ENCODE measurements at places on chromosomes 4 and X.

DNA sequence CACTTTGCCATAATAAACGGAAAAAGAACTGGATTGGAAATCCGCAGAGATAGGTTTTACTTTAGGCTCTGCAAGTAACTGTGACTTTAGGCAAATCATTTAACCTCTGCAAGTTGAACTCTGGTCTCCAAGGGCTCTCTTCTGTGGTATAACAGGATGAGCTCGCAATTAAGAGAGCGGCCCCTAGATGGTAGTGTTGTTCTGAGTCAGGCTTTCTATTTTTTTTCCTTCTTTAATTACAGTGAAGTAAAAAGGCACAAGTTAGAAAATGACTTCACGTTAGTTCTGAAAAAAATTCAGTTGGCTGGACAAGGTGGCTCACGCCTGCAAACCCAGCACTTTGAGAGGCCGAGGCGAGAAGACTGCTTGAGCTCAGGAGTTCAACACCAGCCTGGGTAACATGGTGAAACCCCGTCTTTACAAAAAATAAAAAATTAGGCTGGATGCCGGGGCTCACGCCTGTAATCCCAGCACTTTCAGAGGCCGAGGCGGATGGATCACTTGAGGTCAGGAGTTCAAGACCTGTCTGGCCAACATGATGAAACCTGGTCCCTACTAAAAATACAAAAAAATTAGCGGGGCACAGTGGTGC is 18.0 kb downstream of the RPS3A start:
- peak; percentile 63 for DNase-seq

GRCh38 chr4:73508651-73509050 is 27.1 kb downstream of the AFM start:
- DNase-seq: no peak

DNA sequence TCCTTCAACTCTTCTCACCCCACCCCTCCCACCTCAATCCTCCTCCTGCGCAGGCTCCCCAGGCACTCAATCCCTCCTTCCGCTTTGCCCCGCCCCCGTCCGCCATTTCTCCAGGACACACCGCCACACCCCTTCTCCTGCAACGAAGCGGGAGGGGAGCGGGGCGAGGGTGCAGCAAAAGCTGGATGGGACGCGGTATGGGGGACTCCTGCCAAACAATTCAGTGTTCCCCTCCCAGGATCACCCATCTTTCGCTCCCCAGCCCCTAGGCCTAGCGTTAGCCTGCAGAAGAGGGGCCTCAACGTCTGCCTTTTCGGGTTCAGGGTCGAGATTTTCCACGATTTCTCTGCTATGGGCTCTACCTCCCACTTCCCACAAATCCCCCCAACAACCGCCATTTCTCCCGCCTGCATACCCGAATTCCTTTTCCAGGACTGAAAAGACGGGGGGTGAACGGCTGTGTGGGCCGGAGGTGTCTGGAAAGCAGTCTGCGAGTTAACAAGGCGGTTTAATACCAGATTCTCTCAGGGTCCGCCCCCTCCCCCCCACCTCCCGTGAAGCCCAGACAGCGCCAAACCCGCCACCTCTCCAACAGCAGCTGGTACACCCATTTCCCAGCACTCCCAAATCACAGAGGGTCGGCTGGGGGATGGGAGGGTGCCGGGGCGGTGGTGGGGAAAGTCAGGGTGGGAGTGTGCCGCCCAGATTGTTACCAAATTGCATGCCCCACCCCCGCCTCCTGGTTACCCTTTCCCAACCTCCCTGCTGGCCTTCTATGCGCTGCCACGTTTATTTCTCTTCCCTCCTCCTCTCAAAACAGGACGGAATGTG is 774 bp downstream of the ARMCX2 start:
- DNase-seq: peak; percentile 41

DNA sequence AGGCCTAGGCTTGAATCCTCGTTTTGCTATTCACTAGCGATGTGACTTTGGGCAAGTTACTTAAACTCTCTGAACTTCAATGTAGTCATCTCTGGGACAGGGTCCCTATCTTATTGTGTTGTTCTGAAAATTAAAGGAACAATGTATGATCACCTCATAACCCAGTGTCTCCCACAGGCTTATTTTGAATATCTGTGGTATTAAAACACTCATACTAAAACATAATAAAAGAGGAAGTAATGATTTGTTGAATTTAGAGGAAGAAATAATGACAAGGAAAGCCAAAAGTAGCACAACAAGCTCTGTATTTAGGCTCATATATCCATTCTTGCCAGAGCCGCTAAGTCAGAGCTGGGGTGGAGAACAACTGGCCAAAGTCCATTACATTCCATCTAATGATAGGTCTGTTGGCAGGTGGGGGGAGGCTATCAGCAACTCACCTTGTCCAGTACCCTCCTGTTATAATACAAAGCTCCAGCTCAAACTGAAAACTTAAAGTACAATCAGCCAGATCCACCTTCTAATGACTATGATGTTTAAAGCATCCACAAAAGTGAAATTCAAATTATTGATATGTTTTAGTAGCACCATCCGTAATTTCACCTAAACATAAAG is 64.5 kb upstream of the LSM6 start:
- DNase-seq: no peak

- DNase-seq: no peak
Observed at GRCh38 chr4:120316416-120316815, 249.8 kb upstream of the MAD2L1 start.

- DNase-seq: no peak
Observed at GRCh38 chr4:150681063-150681462, 99.1 kb downstream of the MAB21L2 start.
